ENCODE measurements at places on chromosomes 2 and 18.
A peak's percentile ranks its signal among the peaks of the same experiment; 100 is the strongest.

DNA sequence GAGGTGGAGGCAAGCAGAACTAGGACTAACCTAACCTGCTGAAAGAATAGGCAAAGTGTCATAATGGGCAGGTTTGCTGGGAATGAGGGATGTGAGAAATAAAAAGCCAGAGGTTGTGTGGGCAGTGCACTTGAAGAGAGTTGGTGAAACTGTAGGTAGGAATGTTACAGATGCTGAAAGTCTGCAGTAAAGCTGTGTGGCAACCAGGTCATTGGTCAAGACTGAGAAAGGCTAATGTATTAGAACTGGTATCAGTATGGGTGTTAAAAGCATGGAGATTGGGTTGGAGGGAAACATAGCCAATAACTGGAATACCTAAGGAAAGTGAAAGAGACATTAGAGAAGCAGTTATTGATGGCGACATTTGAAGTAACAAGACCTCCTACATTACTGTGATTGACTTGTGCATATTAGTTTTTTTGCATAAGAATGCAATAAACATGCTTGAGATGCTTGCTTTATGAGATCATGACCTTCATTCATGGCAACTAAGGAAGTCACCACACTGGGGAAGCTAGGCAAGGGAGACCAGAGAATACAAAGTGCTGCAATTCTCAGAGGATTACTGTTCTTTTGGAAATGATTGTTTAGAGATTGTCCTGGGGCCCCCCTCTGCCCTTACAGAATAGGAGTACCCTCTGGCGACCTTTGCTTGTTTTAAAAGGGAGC lies 11.8 kb downstream of the GULP1 start:
- no peak for DNase-seq

- no peak for DNase-seq
Measured at GRCh38 chr2:29753671-29754444, 167.5 kb downstream of the ALK start.

GRCh38 chr2:69244882-69245281 lies 142.1 kb downstream of the GFPT1 start:
- no peak for DNase-seq

GRCh38 chr18:32553640-32554365 lies 83.1 kb upstream of the GAREM1 start:
- no peak for DNase-seq

DNA sequence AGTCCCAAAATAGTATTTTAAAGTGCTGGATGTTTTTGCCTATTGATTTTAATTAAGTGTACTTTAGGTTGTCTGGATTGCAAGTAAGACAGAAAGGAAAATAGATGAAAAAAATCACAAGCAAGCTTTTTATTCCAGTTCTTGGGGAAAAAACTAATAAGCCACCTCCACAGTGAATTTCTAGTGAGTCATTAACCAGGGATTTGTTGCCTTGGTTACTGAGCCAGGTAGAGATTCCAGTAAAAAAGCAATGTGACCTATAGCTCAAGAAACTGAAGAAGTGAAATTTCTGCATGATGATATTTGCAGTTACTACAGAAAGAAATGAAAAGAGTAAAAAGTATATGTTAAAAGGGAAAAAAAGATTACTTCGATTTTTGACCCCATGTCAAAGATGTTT lies 160.6 kb downstream of the METTL4 start:
- no peak for DNase-seq

GRCh38 chr2:27509326-27509725 lies 12.7 kb downstream of the GCKR start:
- no peak for DNase-seq

GRCh38 chr18:47179520-47179919 lies 3.4 kb upstream of the IER3IP1 start:
- no peak for DNase-seq

- DNase-seq, result no peak
Measured at GRCh38 chr18:5601188-5601624, 57.4 kb upstream of the EPB41L3 start.

DNA sequence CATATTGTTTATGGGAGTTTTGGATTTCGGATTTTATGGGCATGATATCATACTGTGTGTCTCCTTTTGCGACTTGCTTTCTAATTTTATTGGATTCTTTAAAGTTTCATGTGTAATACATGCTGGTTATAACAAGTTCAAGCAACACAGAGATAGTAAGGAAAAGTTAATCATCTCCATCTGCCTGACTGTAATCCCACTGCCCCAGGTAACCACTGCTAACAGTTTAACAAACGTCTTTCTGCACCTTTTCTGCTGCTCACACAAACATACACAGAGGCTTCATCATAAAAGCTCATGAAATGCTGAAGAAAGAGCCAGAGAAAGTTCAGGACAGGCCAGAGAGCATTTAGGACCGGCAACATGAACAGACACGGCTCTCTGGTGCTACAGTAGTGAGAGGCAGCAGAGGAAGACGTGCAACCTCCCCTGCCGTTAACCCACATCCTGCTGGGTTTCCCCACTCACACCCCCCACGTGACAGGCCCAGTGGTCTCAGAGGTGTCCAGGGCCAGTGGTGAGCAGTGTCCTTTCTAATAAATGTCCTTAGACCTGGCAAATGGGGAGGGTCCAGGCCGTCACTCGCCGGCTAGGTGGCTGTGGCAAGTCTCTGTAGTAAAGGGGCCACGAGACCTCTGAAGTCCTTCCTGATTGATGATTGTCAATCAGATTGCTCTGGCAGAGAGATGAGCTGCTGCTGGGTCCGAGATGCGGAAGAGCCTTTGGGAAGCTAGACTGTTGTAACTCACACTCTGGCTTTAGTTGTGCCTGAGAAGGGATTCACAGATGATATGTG lies 43.0 kb upstream of the SLC1A4 start:
- DNase-seq, result peak; percentile 62

- no peak for DNase-seq
Measured at GRCh38 chr18:7497081-7497480, 70.0 kb upstream of the PTPRM start.

DNA sequence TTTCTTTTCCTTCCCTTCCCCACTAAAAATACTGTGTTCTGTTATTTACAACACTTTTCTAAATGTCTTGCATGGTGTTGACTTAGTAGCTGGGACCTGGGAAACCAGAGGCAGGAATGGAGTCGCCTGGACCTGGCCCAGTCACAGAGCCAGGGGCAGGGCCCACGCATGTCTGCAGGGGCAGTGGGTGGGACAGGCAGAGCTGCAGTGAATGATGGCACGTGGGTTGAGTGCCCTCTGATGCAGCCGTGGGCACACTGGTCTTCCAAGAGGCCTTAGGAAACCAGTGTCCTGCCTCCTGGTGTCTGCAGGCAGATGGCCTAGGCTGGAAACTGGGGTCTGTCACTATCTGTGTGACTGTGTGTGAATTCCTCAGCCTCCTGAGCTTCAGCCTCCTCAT lies 46.8 kb downstream of the ARHGEF4 start:
- DNase-seq, result no peak

DNA sequence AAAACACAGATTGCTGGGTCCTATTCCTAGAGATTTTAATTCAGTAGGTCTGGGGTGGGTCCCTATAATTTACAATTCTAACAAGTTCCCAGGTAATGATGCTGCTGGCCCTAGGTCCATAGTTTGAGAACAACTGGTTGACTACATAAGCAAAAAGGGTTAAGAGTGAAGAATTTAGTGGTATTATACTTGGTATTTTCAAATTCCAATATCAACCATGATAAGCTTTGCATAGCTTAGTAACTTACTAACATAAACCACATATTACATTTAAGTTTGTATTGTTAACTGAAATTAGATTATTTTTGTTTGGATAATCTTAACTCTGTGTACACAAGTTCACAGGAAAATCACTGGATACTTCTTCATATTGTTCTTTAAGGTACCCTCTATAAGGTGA lies 862.9 kb upstream of the ACVR2A start:
- DNase-seq, result no peak

- no peak for DNase-seq
Measured at GRCh38 chr2:4898706-4899105, 793.5 kb upstream of the SOX11 start.

DNA sequence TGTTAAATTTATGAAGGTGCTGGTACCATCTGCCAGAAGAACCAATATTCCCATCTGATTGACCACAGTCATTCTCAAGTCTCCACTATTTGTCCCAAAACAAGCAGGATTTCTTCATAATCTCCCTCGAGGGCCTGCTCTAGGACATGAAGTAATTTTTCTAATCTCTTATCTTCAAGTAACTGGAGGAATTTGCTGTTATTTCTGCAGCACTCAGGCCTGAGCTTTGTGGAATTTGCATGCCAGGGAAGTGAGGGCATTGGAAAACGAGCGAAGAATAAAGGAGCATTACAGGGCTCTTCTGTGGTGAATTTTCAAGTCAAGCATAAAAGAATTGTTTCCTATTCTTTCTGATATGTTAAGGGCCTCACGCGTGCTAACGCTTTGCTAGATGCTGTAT lies 161.2 kb upstream of the EPAS1 start:
- no peak for DNase-seq

- DNase-seq, result no peak
Measured at GRCh38 chr18:57705011-57705410, 83.4 kb upstream of the NARS1 start.

GRCh38 chr18:13159579-13159978 lies 59.0 kb upstream of the LDLRAD4 start:
- no peak for DNase-seq

GRCh38 chr2:7070483-7070882 lies 153.3 kb downstream of the RNF144A start:
- no peak for DNase-seq

DNA sequence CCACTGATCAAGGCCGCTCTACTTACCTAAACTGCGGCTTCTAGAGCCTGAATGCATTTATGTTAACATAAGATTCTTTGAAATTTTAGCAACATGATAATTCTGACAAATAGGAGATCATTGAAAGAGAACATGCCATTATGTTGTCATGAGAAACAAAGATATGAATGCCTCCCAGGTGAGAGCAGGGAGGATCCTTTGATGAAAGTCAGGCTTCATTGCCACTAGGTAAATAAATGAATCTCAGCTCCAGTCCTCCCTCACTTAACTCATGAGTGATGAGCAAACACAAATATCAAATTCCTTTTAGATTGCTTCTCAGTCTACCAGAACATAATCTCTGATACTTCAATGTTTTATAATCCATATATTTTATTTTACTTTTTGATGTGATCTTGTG lies 463.2 kb upstream of the CDH7 start:
- DNase-seq, result no peak

- no peak for DNase-seq
Measured at GRCh38 chr2:42618116-42618515, 49.7 kb downstream of the MTA3 start.

All from stimulated activated CD4-positive, alpha-beta T cell treated with anti-CD3 and anti-CD28 coated beads, Interleukin-12 subunit alpha, Interleukin-12 subunit beta, amount 100 ng/mL, for 48 hours (primary cell).